ENCODE measurements at places on chromosomes 7 and 10.

DNA sequence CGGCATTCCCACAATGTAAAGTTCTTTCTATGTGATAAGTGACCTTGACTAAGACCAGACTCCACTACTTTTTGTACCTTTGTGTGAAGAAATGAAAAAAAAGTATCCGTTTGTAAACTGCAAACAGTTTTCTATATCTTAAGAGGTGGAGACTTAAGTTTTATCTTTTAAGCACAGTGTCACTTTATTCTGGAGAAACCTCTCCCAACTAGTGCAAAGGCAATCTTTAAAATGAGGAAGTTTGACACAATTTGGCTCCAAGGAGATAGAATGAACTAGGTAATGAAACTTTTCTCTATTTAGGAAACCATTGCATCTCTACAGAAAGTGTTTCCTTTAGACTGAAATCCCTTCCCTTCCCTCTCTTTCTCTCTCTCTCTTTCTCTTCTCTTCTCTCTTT lies 122.9 kb downstream of the SAMD9 start:
- no peak for DNase-seq

- DNase-seq = no peak
Observed at GRCh38 chr10:6014241-6014761, 37.0 kb upstream of the IL15RA start.

DNA sequence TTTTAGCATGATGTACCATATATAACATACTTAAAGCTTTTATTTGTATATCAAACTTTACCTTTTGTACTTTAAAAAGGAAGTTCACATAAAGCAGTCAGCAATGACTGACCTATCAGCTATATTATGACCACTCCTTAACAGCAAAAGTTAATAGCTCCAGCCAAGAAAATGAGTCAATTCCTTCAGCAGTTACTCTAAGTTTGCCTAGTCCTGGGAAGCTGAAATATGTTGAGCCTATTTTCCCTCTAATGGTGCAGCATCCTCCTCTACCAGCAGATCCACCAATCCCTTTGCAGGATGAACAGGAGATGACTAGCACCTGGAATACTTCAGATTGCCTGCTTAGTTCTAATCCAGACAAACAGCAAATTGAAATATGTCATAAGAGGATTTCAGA lies 64.2 kb downstream of the CUL2 start:
- no peak for DNase-seq

GRCh38 chr10:120962756-120963593 lies 111.8 kb downstream of the WDR11 start:
- no peak for DNase-seq

Data from SIG-M5 (cell line).